Erythroblast (primary cell): ENCODE measurements at places on chromosomes 16 and 17.

DNA sequence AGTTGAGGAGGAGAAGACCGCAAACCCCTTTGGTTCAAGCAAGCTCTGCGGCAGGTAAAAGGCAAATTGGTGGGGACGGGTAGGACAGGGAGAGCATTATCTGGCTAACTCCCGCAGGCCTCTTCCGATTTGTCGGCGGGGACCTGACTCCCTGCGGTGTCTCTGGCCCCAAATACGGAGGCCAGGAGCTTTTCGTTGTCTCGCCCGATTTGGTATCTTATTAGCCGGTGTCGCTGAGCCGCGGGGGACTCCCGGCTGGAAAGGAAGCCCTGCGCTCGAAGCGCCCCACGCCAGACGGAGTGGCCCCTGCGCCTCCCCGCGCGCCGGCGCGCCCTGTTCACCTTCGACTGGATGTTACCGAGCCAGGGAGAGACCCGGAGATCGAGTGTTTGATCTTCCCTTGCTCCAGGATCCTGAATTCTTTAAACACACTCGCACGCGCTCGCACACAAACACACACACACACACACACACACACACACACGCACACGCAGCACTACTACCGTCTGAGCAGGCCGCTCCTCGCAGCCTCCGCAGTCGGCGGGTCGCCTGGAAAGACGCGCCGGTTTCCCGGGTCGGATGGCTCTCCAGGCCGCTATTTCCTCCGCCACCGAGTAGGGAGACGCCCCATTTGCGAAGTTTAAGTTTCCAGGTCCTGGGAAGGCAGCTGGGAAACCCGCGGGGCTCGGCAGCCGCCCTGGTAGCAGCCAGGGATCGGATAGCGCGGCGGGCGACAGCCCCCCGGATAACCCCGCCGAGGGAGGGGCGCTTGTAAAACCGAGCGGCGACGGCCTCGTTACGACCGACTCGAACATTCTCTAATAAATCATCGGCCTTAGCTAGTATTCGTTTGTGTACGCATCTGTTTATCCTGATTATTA, 3.3 kb downstream of the PRAC1 start:
- DNase-seq: peak; percentile 19

DNA sequence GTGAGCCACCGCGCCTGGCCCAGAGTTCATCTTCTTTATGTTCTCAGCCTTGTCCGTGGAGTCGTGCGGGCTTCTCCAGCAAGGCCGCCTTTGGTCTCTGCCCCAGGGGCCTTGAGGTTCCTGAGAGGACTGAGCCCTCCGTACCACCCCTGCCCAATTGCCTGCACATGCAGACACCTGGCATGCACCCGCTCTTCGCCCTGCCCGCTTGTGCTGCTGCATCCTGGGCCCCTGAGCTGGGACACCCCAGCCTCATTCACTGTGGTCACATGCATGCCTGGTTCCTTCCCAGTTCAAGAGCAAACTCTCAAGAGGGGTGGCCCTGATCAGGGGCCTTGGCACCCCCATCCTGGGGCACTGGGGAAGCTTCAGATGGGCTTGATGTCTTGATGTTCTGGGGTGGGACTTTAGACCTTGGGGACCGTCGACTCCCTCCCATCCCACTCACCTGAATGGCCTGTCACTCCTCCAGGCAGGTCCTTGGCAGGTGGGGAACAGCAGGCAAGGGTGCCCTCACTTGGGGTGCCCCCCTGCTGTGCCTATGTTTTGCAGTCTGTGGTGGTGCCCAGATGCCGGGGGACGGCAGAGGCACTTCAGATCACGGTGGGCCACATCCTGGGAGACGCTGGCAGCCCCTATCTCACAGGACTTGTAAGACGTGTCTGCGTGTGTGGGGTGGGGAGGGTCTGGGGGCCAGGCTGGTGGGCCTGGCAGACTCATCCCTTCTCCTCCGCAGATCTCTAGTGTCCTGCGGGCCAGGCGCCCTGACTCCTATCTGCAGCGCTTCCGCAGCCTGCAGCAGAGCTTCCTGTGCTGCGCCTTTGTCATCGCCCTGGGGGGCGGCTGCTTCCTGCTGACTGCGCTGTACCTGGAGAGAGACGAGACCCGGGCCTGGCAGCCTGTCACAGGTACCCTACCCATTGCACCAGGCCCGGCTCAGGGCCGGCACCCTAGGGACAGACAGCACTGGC, 12.7 kb upstream of the SPNS2 start:
- DNase-seq: no peak

DNA sequence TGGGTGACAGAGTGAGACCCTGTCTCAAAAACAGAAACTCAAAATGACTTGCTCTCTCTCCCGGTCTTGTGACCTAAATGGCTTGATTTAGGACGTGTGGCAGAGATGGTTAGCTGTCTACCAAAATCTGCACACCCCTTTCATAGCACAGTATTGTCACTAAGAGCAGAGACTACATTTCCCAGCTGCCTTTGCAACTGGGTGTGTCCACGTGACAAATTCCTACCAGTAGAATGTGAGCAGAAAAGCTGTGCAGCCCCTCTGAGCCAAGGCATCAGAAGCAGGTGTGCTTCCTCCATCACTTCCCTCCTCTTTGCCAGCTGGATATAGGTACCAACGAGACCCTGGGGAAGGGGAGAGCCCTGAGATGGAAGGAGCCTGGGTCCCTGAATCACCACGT, 25.5 kb downstream of the GPR142 start:
- no peak for DNase-seq

DNA sequence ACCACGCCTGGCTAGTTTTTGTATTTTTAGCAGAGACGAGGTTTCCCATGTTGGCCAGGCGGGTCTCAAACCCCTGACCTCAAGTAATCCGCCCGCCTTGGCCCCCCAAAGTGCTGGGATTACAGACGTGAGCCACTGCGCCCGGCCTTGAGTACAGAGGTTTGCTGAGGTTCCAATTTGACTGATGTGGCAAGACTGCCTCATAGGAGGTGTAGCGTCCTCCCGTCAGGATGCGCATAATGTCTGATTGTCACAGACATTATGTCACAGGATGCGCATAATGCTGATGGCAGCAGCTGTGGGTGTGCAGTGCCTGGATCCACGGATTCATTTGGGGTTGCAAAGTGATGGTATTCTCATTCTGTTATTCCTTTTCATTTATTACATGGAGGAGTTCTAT, 45.2 kb downstream of the HAPSTR1 start:
- DNase-seq: no peak

DNA sequence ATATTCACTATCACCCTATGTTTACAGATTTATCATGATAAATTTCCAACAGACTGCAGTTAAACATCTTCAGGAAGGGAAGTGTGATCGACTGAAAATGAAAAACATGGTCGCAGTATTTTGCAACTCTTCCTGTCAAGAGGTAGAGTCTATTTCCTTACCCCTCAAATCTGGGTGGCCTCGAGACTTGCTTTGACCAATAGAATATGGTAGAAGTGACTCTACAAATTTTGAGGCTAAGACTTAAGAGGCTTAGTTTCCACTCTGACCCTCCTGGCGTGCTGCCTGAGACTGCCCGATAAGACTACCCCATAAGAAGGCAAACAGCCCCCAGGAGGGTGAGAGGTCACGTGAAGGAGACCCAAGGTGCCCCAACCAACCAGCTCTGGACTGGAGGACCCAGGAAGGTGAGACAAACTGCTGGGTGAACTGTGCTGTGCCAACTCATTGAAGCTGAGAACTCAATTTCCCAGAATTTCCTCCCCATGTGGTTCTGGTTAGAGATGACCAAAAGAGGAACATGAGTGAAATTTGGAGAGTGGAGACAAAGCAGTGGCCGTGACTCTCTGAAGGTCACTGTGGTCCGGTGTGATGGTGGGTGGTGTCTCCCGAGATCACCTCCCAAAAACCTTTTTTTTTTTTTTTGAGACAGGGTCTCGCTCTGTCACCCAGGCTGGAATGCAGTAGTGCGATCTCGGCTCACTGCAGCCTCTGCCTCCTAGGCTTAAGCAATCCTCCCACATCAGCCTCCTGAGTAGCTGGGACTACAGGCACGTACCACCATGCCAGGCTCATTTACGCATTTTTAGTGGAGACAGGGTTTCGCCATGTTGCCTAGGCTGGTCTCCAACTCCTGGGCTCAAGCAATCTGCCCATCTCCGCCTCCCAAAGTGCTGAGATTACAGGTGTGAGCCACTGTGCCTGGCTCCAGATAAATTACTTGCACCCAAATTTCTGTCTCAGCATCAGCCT, 38.2 kb upstream of the LITAF start:
- peak; percentile 13 for DNase-seq

- DNase-seq: no peak
Measured at GRCh38 chr17:39641883-39642282, 4.9 kb downstream of the STARD3 start.

- no peak for DNase-seq
Measured at GRCh38 chr16:56477096-56477878, 25.9 kb downstream of the OGFOD1 start.

- DNase-seq: no peak
Measured at GRCh38 chr17:73718912-73719311, 74.7 kb upstream of the SDK2 start.

DNA sequence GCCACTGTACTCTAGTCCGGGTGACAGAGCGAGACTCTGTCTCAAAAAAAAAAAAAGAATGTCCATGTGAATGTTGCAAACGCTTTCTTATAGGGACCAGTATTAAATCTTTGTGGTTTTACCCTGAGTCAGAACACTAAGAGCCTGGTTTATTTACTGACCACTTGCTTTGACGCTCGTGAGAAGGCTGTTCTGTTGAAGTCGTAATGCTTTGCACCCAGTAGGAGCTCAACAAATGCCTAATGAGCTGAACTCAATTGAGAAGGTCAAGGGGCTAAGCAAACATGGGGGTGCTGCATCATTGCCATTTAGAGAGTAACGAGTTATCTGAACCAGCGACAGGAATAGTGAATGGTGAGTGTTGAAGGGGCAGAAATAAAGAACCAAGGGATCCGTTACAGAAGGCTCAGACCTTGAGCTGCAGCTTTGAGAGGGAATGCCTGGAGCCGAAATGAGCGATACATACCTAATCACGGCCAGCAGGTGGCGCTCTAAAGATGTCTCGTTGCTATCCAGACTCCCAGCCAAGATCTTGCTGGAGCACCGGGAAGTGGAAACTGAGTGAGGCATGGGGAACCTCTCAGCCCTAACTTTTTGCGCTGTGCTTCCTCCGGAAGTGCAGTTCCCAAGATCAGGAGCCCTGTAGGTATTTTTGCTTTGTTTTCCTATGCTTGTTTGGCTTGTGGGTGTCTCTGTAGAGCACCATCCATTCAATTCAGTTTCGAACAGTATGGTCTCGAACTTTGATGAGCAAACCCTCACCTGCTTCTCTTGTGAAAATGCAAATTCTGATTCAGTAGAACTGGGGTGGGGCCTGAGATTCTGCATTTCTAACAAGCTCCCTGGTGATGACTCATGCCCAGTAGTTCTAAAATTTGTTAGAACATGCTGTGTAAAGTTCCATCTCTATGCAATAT, 12.6 kb upstream of the RNF222 start:
- peak; percentile 92 for DNase-seq

GRCh38 chr16:67150833-67151396, at the start of gene B3GNT9:
TSS of gene B3GNT9 (minus strand) at chr16:67150998. CDS start at chr16:67150485, 513 bp downstream.
- DNase-seq: no peak

- no peak for DNase-seq
Measured at GRCh38 chr17:35479271-35479670, 30.7 kb upstream of the SLFN13 start.

DNA sequence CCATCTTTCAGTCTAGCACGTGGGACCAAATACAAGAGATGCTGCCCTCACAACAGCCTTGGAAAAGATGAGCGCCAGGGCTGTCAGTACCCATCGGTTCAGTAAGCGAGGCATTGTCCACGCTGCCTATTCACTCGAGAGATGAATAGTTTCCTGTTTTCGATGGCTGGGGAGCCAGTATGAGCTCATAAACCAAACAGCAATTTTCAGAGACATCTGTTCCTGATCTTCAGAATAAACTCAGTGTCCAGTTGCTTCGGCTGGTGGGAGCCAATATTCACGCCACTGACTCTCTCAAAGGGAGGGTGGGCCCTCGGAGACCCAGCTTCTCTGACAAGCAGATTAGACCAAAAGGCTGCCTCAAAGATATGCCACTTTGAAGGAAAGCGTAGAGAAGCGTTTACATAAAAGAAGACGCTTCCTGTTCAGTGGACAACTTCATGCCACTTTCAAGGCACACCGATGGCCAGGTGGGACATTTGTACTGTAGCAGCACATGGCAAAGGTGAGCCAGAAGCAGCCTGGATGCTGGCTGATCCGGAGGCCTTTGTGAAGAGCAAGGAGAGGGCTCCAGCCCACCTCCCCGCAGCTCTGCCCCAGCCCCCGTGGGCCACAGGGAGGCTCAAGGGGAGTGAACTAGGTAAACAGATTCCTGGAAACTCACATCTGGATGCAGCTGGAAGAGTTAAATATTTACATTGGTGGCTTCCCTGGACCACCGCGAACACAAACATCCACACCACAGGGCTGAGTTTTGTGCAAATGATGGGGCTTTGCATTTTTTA, 6.0 kb downstream of the TIMM22 start:
- no peak for DNase-seq

- no peak for DNase-seq
Measured at GRCh38 chr16:56708525-56709442, 21.1 kb upstream of the NUP93 start.

DNA sequence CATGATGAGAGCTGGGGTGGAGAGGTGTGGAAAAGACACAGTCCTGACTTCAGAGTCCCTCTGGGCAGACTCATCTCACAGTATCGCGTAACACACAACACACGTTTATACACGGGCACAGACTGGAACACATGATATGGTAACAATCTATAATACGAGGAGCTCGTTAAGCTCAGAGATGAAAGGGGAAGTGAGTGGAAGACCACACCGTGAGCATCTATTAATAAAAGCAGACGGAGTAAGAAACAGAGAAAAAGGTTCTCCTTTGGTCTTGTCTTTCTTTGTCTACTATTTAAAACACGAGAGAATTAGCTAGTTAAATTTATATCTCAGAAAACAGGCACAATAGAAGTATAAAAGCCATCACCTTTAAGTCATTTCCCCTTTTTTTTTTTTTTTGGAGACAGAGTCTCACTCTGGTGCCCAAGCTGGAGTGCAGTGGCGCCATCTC, 13.5 kb downstream of the ANKRD11 start:
- DNase-seq: no peak

DNA sequence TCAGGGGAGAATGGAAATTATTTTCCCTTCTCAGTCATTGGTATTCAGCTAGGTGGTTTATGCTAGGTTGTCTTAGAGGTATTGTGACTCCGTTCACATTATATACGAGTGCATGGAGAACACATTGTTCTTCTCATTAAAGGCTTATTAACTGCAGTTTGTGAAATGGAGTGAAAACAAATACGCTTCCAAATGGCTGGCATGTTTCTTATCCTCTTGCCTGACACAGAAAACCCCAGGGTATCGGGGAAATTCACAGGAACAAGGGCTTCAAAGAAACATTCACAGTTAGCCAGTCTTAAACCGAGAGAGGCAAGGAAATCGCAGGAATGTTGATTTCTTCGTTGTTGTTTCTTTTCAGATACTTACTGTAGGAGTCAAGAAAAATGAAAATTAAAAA, 1047.9 kb upstream of the RBFOX1 start:
- no peak for DNase-seq
